Dermis lymphatic vessel endothelial cell (primary cell): ENCODE measurements at places on chromosomes 13 and 19. TPM values are rescaled to one million over a fixed set of nuclear protein-coding genes. Genes with fewer than 3 reads are reported as not detected.

The IGFLR1 gene
- total RNA-seq, result 0.34 and 0.65 TPM in 2 replicates

The CGB8 gene
- not detected in 2 replicates for total RNA-seq

The CBLC gene
- total RNA-seq, result not detected in 2 replicates

The CPB2 gene
- not detected in 2 replicates for total RNA-seq

The DOCK6 gene
- 53.0 and 54.7 TPM in 2 replicates for total RNA-seq

The ZNF208 gene
- total RNA-seq, result 0.09 TPM in 1 of 2 replicates, not detected in the other

The APOC1 gene
- total RNA-seq, result 1.5 and 3.0 TPM in 2 replicates

The GRK1 gene
- total RNA-seq, result not detected in 2 replicates

The CEACAM19 gene
- total RNA-seq, result 0.69 and 0.87 TPM in 2 replicates

The SPRED3 gene
- 0.22 and 0.26 TPM in 2 replicates for total RNA-seq

The RFXAP gene
- 0.65 and 1.0 TPM in 2 replicates for total RNA-seq

The ZNF841 gene
- 9.3 and 14.6 TPM in 2 replicates for total RNA-seq

The AKT1S1 gene
- 5.9 and 6.8 TPM in 2 replicates for total RNA-seq

The NR2F6 gene
- 26.0 and 27.7 TPM in 2 replicates for total RNA-seq

The ARHGEF18 gene
- total RNA-seq, result 16.4 and 21.1 TPM in 2 replicates

The KL gene
- total RNA-seq, result under 0.01 and 0.33 TPM in 2 replicates

The ZNF235 gene
- 6.7 and 8.2 TPM in 2 replicates for total RNA-seq

The ACP7 gene
- under 0.01 TPM in 1 of 2 replicates, not detected in the other for total RNA-seq

The DLL3 gene
- 0.09 and 0.11 TPM in 2 replicates for total RNA-seq

The PAF1 gene
- 23.8 and 24.8 TPM in 2 replicates for total RNA-seq

The CEACAM16 gene
- not detected in 2 replicates for total RNA-seq

The SH2D3A gene
- 2.2 and 3.0 TPM in 2 replicates for total RNA-seq

The MBD3L2 gene
- total RNA-seq, result not detected in 2 replicates

The PCDH9 gene
- 1.2 and 2.0 TPM in 2 replicates for total RNA-seq

The TYROBP gene
- not detected in 2 replicates for total RNA-seq

The FGF9 gene
- not detected in 2 replicates for total RNA-seq

The ZNF296 gene
- under 0.01 TPM in 1 of 2 replicates, not detected in the other for total RNA-seq

The ZNF540 gene
- 0.33 and 0.34 TPM in 2 replicates for total RNA-seq

The BRSK1 gene
- total RNA-seq, result 0.65 and 0.77 TPM in 2 replicates

The UBE2L5 gene
- total RNA-seq, result not detected in 2 replicates

The FFAR2 gene
- total RNA-seq, result not detected in 2 replicates

The OR7A5 gene
- total RNA-seq, result not detected in 2 replicates

The PRRG2 gene
- 9.0 and 12.1 TPM in 2 replicates for total RNA-seq

The CD209 gene
- 0.11 and 0.26 TPM in 2 replicates for total RNA-seq

The SSC5D gene
- under 0.01 TPM in 2 replicates for total RNA-seq

The PEX11G gene
- total RNA-seq, result 1.5 TPM in 2 replicates

The FLT3 gene
- under 0.01 TPM in 1 of 2 replicates, not detected in the other for total RNA-seq

The CGB5 gene
- total RNA-seq, result not detected in 2 replicates

The ISOC2 gene
- 55.3 and 66.8 TPM in 2 replicates for total RNA-seq

The FPR1 gene
- not detected in 2 replicates for total RNA-seq

The SWSAP1 gene
- total RNA-seq, result 0.77 and 1.1 TPM in 2 replicates

The CCL25 gene
- not detected in 2 replicates for total RNA-seq

The ZNF564 gene
- total RNA-seq, result 9.1 and 12.0 TPM in 2 replicates

The CGB1 gene
- not detected in 2 replicates for total RNA-seq

The OBI1 gene
- 21.8 and 29.7 TPM in 2 replicates for total RNA-seq

The LAIR2 gene
- total RNA-seq, result not detected in 2 replicates

The F10 gene
- under 0.01 TPM in 1 of 2 replicates, not detected in the other for total RNA-seq

The MATK gene
- 0.34 and 2.3 TPM in 2 replicates for total RNA-seq
